ENCODE measurements at places on chromosomes 5 and 9.

GRCh38 chr5:135599421-135600151 lies 20.8 kb upstream of the CXCL14 start:
- DNase-seq, result no peak

- DNase-seq, result no peak
Observed at GRCh38 chr5:61069150-61069549, 93.1 kb downstream of the SMIM15 start.

- DNase-seq, result no peak
Observed at GRCh38 chr5:53928641-53929040, 368.2 kb downstream of the NDUFS4 start.

DNA sequence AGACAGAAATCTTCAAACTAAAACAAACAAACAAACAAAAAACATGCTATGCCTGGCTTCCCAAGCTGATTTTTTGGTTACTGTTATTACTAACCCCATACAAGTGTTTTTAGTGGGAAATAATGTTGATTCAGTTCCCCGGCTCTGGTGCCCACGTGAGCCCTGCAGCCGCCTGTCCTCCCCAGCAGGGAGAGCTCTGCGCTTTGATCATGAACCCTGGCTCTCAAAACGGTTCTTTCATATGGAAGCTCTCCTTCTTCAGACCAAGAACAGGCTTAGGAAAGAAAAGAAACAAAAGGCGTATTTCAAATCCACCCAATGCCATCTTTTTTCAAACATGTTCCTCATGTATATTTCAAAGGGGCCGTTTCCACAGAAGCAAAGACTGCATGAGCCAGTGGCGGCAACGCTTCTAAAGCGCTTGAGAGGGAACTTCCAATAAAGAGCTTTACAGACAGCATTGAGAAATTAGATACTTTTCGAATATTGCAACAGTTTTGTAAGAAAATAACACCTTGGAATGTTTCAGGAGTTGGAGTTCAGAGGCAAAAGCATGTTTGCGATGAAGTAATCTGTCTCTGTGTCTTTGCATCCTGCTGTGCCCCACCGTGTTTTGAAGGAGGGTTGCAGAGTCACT lies 74.8 kb downstream of the ICE1 start:
- DNase-seq, result no peak

- no peak for DNase-seq
Observed at GRCh38 chr9:76996700-76997099, 22.8 kb upstream of the FOXB2 start.

DNA sequence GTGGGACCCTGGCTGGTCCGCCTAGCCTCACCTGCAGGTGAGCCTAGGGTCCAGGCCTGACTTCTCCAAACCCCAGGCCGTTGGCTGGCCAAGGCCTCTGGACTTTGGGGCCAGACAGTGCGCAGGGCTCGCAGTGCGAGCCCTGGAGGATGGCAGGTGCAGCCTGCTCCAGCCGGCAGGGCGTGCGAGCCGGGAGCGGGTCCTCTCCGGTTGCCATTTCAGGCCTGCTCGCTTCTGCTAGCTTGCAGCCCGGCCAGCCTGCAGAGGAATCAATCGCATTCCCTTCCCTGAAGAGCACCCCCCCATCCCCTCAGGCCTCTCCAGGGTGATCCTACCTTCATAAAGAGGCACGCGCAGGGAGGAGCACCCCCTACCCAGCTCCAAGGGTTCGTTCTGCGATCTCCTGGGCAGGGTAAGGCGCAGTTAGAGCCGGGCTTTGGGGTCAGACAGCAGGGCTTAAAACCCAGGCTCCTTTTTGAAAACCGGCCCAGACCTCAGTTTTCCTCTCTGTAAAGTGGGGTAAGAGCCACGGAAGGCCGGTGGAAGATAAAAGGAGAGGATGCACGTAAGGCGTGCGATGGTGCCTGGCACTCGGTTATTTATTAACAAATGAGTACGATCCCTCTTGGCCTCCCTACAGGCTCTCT lies 6.2 kb downstream of the BARHL1 start:
- no peak for DNase-seq

DNA sequence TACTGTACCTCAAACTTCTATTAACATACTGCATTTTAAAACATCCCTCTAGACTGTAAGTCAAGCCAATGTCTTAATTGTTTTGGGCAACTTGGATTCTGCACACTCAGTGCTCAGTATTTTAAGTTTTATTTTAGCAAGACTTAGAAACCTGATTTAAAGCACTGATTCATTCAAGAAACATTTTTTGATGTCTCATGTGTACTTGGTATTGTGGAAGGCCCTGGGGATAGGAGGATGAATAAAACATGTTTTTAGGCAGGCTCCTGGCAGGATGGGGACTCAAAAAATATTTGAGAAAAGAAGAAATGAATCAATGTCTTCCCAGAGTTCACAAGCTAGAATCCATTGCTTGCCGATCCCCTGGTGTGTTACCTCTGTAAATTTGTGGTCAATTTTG lies 334.0 kb upstream of the PUM3 start:
- no peak for DNase-seq

- DNase-seq, result no peak
Observed at GRCh38 chr5:53067641-53068040, 41.9 kb downstream of the MOCS2 start.

DNA sequence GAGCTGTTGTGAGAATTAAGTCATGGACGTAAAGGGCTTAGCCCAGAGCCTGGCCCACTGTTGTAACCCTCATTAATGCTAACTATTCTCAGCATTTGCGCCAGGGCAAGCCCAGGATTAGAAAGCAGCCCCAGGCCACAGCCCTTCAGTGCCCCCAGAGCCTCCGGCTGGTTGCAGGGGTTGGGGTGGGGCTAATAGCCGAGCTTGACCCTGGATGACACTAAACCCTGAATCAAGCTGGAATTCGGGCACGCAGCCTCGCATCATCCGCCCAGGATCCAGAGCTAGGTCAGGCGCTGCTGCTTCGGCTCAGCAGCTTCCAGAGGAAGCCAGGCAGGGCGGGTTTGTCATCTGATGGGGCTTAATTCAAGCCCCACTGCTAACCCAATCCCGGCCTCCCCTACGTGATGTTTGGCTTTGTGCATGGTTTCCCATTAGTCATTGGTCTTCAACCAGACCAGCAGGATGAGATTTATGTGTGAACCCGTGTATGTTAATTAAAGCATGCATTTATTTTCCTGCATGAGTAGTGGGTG lies 1.2 kb upstream of the MEGF9 start:
- no peak for DNase-seq

GRCh38 chr5:21895766-21896350 lies 957.3 kb downstream of the CDH12 start:
- DNase-seq, result no peak

DNA sequence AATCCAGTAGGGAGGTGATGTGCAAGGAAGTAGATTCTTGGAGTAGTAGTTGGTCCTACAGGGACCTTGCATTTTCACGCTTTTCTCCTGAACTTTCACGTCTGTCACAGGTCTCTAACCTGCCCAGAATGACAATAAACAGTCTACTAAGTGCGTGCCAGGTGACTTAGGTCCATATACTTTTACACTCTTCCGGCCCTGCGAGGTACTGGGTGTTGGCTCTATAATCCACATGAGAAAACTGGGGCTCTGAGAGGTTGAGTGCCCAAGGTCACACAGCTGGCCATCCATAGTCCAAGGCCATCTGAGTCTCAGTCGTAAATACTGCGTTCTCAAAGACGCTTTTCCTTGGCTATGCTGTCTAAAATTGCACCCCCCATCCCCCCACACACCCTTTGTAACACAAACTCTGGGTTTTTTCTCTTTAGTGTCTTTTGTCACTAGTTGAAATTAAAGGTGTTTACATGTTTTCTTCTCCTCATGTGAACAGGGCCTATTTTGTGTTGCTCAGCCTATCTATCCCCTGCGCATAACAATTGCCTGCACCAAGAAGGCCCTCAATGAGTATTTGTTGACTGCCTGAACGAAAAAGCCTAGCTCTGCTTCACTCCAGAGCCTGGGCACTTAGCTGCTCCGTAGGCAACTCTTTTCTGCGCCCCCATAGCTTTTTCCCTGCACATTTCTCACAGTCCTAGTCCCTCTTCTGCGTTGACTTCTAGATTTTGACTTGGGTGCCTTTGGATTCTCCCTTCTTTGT lies 943 bp downstream of the SFXN1 start:
- DNase-seq, result no peak

GRCh38 chr9:22455181-22455580 lies 8.6 kb downstream of the DMRTA1 start:
- DNase-seq, result no peak

DNA sequence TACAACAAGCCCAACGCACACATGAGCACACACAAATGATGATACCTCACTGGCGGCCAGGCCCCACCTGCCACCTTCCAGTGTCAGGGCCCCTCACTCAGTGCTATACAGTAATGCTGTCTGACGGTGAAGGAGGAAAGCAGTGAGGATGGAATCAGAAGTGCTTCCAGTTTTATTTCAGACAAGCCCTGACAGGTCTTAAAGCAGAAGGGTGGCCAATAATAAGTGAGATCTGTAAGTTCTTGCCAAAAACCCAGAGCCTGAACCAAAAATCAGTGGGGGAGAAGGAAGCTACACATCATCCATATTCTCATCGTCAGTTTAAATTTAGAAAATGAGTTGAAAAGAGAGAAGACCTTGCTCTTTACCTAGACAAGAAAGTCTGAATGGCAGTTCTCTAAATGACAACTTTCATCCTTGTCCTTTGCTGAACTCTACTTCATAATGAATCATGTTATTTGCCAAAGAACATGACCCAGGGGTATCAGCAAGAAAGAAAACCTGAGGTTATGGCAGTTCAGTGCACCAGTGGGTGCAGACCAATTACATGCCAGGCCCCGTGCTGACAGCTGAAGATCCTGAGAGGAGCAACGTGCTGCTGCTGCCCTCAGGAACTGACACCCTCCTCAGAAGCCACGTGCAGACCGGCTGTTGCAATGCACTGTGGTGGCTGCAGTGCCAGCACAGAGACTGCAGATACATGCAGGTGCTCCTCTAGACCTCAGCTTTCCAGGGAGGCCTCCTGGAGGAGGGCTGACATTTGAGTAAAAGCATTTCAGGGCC lies 118.7 kb downstream of the DROSHA start:
- DNase-seq, result no peak

DNA sequence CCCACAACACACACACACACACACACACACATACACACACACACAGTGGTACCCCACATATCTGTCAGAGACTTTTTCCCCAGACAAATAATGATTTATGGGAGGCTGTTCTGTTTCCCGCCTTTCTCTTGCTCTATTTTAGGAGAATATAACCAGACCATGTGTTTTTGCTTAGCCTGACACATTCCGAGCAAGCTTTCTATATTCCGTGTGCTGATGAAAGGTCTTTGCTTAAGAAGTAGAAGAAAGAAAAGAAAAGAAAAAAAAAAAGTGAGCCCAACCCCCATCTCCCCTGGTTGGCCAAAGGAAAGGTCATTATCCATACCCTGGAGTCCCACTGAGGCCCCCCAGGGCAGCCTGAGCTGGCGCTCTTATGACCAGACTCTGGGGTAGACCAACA lies 338.6 kb downstream of the SLIT3 start:
- DNase-seq, result no peak

DNA sequence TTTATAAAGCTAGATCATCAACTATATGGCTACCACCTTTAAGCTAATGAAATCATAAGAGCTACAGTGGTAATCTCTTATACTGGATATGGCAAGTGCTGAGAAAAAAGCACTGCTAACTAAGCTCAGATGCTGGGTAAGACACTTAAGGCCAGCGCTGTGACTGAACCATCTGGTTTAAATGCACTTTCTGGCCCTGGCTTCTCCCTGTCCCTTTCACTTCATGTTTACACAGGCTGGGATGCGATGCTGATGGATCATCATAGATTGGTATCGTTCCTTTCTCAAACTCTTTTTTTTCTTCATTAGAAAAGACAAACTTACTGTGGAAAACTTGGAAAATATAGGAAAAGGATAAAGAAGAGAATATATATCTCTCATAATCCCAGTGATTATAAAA lies 52.3 kb downstream of the KIF24 start:
- DNase-seq, result no peak

DNA sequence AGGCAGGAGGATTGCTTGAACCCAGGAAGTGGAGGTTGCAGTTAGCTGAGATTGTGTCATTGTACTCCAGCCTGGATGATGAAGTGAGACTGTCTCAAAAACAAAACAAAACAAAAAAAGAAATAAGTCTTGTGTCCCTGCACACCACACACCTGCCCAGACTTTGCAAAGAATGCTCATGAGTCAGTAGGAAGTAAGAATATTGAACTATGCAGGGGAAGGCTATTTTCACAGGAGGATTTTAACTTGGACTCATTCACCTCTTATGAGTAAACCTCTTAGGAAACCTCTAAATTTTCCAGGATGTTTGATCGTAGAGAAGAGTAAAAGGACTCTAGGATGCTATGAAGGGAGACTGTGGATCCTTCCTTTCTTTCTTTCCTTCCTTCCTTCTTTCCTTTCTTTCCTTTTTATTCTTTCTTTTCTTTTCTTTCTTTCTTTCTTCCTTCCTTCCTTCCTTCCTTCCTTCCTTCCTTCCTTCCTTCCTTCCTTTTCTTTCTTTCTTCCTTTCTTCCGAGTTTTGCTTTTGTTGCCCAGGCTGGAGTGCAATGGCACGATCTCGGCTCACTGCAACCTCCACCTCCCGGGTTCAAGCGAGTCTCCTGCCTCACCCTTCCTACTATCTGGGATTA lies 96.7 kb upstream of the CLINT1 start:
- no peak for DNase-seq

DNA sequence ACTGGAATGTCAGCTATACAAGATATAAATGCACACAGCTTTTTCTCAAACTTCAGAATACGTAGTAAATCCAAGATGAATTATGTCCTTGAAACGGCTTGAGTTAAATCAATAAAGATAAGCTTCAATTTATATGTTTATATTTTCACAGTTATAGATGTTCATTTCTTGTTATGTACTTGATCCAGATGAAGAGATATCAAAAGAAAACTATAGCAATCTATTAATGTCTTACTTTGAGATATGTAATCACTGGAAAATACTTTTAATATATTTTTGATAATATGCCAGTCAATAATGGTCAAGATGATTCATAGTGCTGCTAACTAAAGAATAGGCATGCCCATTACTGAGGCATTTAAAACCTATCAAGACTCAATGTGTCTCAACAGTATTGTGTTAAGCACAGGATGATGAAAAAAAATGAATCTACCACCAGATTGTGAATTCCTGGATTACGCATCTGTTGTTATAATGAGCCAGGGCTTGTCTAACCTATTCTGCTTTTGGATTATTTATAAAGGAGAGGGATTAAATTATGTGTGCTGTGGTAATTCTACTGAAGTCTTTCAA lies 372.6 kb upstream of the PRR16 start:
- DNase-seq, result no peak

DNA sequence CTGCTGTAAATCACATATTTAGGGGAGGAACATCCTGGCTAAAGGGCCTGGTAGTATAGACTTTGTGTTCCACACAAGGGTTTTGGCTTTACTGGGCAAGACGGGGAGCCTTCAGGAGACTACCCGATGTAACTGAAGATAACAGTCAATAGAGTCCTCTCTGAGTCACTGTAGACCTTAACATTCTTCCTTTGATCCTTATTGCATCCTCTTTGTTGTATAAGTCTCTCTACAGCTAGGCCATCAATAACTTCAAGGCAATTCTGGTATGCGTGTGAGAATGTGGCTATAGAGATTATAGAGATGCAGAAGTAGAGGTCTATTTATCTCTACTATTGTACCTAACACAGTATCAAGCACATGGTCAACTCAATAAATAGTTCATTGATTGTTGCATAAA lies 67.3 kb upstream of the STK32A start:
- no peak for DNase-seq
